ENCODE measurements at places on chromosomes 1 and 21.

GRCh38 chr1:111988743-111989453 is 570 bp downstream of the KCND3 start:
- DNase-seq = no peak

DNA sequence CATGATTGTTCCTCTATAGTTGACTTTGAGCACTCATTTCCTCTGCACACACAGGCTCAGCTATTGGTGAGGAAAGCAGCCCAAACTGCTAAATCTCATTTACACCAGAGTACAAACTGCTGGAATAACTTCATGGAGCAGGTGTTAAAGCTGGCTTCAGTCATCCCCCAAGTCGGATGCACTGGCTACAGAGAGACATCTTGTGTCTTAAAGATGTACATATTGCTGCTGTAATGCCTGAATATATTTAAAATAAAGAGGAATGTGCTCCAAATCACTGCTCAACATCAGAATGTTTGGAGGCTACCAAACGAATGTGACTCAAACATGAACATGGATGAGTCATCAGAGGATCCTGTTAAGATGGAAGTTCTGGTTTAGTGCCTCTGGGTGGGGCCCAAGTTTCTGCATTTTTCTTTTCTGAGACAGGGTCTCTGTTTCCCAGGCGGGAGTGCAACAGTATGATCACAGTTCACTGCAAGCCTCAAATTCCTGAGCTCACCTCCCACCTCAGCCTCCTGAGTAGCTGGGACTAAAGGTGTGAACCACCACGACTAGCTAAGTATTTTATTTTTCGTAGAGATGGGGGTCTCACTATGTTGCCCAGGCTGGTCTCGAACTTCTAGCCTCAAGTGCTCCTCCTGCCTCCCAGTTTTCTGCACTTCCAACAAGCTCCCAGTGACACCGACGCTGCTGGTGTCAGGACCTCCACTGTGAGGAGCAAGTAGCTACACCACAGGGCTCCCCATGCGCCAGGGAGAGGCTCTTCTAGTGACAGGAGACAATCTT is 79.0 kb upstream of the KRTAP19-8 start:
- no peak for DNase-seq

DNA sequence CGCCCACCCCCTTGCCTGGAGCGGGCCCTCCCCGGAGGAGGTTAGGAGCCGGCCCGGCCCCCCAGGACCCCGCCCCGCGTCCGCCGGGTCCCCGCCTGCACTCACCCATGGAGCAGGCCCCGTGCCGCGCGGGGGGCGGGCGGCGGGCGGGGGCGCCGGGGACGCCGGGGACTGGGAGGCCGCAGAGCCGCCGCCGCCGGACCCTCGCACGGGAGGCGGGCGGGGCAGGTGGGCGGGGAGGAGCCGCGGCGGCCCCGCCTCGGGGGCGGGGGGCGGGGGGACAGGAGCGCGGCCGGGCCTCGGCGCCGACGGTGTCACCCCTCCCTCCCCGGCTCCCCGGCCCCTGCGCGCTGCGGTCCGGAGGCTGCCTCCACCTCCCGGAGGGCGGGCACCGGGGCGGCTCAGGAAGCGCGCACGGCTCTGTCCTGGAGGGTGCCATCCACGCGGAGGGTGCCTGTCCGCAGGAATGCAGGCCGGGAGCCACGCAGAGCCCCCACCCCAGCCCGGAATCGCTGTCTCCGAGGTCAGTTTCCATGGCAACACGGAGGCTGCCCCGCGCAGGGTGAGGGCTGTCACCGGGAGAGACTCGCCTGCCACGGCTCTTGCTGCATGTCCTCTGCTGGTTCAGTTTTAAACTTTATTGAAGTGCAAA is 5.9 kb upstream of the PLEKHG5 start:
- DNase-seq = peak; percentile 52

DNA sequence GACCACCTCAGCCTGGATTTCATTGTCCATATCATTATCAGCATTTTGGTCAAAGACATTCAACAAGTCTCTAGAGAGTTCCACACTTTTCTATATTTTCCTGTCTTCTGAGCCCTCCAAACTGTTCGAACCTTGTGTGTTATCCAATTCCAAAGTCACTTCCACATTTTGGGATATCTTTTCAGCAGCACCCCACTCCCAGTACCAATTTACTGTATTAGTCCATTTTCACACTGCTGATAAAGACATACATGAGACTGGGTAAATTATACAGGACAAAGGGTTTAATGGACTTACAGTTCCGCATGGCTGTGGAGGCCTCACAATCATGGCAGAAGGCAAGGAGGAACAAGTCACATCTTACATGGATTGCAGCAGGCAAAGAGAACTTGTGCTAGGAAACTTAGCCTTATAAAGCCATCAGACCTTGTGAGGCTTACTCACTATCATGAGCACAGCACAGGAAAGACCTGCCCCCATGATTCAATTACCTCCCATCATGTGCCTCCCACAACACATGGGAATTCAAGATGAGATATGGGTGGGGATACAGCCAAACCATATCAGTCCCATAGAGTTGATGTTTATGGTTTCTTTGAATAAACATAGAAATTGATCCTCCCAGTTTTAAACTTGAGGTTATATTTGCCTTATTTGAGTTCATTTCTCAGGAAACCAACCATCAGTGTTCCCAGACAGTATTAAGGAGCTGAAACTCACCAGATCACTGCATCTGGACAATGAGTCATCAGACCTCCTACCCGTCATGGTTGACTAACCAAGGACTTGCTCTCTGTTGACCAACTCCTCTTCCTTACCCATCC is 322.7 kb upstream of the DUSP10 start:
- no peak for DNase-seq

Data from mesothelial cell of epicardium (in vitro differentiated cells).